Suppressor macrophage treated with lipopolysaccharide for 4 hours (primary cell): ENCODE measurements at places on chromosomes 5 and 9.

DNA sequence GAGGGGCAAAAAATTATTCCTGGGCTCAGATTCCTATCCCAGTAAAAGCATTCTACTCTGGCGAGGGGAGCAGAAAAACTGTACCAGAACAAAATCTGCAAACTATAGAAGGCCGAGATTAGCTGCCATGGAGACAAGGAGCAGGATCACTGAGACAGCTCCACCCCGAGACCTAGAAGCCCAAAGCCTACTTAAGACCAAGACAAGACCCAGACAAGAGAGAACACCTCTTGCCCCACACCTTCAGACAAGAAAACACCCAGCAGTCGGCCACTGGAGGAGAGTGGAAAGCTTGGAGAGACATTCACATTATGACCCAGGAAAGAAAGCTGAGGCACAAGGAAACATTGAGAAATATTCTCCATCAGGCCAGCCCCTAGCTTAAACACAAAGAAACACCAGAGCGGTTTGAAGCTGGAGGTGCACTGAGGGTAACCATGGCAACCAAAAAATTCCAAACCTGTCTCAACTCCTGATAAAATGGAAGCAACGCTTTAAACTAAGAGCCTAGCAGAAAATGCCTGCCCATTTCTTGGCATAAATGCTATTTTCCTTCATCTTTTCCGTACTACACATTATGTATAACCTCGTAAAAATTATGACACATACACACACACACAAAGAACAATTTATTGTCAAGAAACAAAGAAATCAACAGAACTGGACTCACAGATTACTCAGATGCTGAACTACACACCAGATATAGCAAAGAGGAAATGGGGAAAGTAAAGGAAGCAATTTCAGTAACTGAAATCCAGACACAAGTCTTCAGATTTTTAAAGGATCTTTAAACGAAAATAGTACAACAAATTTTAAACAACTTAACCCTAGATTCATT is 53.8 kb upstream of the FTMT start:
- no peak for DNase-seq

DNA sequence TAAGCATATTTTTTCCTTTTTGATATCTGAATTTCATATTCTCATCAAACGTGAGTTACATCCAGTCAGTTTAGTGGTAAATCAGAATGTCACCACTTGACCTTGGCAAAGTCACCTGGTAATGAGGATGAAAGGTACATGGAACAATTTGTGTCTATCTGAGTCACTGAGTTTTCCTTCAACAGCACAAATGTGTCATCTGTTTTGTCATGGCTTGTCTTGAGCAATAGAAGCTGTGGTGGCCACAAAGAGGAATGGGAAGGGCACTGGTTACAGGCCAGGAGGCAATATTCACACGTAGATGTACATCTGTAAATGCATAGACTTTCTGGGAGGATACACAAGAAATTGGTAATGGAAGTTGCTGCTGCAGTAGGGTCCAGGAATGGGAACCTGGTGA is 8.4 kb upstream of the ZNF474 start:
- peak; percentile 12 for DNase-seq

DNA sequence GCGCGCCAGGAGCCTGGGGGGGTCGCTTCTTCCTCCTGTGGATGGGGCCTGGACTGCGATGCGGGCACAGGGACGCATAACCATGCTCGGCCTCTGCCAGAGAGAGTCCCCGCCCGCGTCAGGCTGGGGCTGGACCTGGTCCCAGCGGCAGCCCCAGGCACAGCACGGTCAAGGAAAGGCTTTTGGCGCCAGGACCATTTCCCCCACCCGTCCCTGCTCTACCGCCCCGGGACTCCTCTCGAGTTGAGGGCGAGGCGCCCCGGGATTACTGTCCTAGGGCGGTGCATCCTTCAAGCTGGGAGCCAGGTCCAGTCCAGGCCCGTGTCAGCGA is 341 bp downstream of the MXD3 start:
- DNase-seq: no peak

DNA sequence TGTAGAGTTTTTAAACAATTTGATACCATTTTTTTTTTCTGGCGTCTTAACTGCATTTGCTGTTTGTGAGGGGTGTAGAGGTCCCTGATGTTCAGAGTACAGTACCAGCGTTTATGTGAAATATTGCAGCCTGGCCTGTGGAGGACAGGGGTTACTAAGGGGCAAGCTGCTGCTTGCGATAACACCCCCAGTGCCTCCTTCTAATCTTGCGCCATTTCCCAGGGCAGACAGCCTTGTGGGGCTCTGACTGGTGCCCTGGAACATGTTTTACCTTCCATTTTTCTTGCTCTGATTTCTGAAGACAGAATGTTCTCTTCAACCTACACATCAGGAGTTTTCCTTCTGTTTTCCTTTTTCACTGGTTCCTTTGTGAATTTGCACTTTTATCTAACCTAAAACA is 142.9 kb downstream of the DOCK8 start:
- no peak for DNase-seq

GRCh38 chr9:114065304-114065703 is 12.8 kb downstream of the AMBP start:
- no peak for DNase-seq

DNA sequence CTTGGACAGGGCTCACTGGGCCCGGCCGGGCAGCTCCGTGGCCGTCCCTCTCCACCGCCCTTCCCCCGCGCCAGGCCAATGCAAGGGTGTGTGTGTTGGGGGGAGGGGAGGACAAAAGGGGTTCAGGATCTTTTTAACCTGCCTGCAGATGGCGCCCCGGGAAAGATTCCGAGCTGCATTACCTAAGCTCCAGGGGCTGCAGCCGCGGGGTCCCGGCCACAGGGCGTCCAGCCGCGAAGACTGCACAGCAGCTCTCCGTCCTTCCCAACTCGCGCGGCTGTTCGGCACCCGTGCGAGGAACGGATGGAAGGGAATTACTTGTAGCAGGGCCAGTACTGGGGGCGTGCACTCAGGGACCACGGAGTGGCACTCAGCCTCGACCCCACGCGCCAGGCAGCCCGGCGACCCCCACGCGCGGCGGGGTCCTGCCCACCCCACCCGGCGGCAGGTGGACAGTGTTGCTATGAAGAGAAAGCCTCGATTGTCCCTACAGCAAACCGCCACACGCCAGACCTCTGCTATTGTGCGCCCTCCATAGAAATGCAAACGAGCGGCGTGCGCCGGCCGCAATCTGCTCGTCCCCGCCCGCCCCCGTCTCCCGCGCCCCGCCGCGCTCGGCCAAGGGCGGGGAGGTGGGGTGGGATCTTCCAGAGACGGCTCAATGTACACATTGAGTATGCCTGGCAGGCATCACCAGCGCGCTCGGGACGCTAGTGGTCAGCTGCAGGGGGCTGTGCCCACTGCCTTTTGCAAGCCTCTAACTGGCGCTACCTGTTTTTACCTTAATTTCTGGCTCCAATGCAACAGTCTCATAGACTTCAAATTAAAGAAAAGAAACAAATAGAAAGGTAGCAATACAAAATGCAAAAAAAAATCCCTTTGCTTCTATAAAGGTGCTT is 796 bp upstream of the GADD45G start:
- peak; percentile 42 for DNase-seq

GRCh38 chr5:117652036-117652957 is 1077.7 kb upstream of the SEMA6A start:
- DNase-seq: no peak

GRCh38 chr9:33445389-33446239 is 1.8 kb downstream of the AQP3 start:
- DNase-seq: no peak

- DNase-seq: no peak
Measured at GRCh38 chr5:443239-444151, 519 bp downstream of the EXOC3 start.

DNA sequence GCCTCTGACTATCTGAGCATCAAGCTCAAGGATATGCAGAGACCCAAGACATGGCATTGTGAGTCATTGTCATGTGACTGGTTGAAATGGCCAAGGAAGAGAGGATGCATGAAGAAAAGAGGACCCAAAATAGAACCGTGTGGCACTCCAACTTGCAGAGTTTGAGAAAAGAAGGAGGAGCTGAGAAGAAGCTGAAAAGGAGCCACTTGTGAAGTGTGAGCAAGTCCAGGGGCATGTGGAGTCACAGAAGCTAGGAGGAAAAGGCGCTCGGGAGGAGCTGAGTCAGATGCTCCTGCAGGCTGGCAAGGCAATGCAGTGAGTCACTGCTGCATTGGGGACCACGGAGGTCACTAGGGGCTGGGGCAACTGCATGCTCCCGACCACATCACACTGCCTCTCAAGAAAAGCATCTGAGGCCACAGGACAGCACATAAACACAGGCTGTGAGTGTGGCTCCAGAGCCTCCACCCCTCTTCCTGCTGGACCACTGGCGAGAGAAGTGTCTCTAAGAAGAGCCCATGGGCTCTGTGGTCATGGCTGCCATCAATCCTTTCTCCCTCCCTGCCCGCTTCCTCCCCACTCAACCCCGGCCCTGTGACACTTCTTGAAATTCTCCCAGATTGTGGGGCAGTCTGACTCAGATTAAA is 197.6 kb downstream of the DRD1 start:
- no peak for DNase-seq

GRCh38 chr9:131965103-131965502 is 114.6 kb downstream of the MED27 start:
- no peak for DNase-seq

- no peak for DNase-seq
Measured at GRCh38 chr5:61831736-61832135, 474.3 kb upstream of the KIF2A start.

GRCh38 chr5:167575330-167575729 is 716.1 kb upstream of the WWC1 start:
- no peak for DNase-seq

DNA sequence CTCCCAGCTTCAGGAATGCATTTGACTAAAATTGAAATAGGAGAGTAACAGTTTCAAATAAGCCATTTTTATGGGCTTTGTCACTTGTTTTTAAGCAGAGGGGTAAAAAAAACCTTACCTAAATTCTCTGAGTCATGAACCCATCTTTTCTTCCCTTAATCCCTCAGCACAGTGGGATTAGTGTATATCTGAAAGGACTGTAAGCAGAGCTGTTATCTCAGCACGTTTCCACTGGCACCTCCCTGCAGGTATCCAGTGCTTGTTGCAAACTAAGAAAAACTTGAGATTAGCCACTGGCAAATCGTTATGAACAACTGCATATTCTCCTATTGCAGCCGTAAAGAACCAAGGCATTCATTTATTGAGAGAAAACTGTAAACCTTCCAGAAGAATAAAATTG is 872.7 kb downstream of the EFNA5 start:
- DNase-seq: no peak

- DNase-seq: no peak
Measured at GRCh38 chr5:50445296-50445949, 4.3 kb upstream of the EMB start.

GRCh38 chr9:27280860-27281259 is 16.1 kb downstream of the EQTN start:
- no peak for DNase-seq

- no peak for DNase-seq
Measured at GRCh38 chr5:137935190-137935589, 45.9 kb downstream of the PKD2L2 start.

GRCh38 chr5:110956913-110957813 is 114.3 kb upstream of the TSLP start:
- DNase-seq: no peak

- DNase-seq: no peak
Measured at GRCh38 chr5:136979131-136979530, 520.0 kb downstream of the SPOCK1 start.

DNA sequence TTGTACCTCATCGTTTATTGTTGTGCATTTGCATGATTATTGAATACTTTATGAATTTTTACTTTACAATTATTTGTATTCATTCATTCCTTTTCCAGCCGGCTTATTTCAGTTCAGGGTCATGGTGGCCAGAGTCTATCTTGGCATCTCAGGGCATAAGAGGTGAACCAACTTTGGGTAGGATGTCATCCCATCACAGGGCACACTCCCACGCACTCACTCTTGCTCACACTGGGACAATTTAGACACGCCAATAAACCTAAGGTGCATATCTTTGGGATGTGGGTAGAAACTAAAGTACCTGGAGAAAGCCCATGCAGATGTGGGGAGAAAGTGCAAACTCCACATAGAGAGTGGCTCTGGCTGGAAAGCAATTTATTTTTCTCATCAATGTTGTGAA is 158.1 kb upstream of the MAST4 start:
- DNase-seq: no peak

GRCh38 chr5:112382886-112383285 is 36.2 kb downstream of the EPB41L4A start:
- no peak for DNase-seq

- DNase-seq: no peak
Measured at GRCh38 chr5:132675936-132676689, 2.3 kb downstream of the IL4 start.

- DNase-seq: no peak
Measured at GRCh38 chr5:155460501-155460931, 447.0 kb downstream of the KIF4B start.

GRCh38 chr5:24264547-24264946 is 380.2 kb downstream of the CDH10 start:
- no peak for DNase-seq

GRCh38 chr9:97271292-97271691 is 36.2 kb upstream of the CCDC180 start:
- DNase-seq: no peak

DNA sequence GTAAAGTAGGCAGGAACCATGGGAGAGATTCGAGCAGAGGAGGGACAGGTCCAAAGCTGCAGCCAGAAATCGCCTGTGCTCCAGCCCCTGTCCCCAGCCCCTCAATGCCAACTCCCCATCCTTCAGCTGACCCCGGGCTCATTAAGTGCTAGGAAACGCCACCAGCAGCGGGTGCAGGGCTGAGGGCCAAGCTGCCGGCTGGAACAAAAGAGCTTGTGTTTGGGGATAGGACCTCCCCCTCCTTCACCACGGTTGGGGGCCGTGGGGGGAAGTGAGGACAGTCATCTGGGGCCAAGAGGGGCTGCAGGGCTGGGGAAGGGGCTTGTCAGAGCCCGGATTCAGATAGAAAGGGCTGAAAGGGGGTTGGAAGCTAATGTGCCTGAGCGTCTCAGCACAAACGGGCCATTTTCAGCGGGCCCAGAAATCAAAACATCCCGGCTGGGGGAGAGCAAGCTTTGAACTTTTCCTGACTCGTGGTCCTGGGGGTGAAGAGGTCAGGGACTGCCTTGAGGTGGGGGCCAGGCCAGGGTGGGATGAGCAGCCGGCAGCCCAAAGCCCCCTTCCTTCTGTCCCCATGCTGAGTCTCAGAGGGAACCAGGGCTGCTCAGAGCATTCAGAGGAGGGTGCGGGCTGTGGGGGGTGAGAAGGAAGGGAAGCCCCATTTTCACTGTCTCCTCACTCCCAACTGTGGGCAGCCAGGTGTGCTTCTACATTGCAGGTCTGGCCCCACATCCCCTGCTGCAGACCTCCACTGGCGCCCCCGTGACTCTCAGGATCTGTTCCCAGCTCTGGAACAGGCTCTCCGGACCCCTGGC is 69.4 kb upstream of the DAB2IP start:
- no peak for DNase-seq

- DNase-seq: peak; percentile 97
Measured at GRCh38 chr9:110069326-110070248, 138.4 kb downstream of the C9orf152 start.

GRCh38 chr5:35370871-35371270 is 140.6 kb upstream of the PRLR start:
- no peak for DNase-seq
